NCI-H524 (cell line): ENCODE measurements at places on chromosomes 12 and 14.

- no peak for DNase-seq
These were observed 27.2 kb upstream of the DHRS2 start for GRCh38 chr14:23609001-23609400.

DNA sequence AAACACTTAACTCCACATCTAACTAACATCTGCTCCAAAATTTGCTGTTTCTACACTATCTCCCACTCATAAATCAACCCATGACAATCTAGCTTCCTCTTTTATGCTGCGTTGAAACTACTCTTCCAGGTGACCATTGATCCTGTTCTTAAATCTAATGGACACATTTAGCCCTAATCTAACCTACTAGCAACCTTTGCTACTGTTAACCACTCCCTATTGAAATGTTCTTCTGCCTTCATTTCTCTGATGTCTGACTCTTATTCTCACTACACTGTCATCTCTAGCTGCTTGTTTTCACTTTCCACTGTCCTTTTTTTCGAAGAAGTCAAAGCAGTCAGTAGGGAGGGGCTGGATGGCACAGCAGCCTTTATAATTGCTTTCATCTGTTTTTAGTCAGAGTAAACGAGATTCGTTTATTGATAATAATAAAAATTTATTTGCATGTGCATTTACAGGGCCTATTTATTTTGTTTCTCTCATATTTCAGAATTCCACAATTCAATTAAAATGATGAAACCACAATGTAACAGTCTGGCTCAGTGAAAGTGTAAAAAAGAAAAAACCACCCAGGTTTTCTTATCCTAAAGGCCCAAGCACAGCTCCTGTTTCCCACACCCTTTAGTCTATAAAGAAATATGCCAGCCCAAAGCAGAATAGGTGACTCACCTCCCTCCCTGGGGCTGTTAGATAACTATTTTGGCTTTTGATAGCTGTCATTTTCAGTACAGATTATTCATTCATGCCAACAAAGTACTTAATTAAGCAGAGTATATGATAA lies 44.9 kb downstream of the ATP2B1 start:
- no peak for DNase-seq

DNA sequence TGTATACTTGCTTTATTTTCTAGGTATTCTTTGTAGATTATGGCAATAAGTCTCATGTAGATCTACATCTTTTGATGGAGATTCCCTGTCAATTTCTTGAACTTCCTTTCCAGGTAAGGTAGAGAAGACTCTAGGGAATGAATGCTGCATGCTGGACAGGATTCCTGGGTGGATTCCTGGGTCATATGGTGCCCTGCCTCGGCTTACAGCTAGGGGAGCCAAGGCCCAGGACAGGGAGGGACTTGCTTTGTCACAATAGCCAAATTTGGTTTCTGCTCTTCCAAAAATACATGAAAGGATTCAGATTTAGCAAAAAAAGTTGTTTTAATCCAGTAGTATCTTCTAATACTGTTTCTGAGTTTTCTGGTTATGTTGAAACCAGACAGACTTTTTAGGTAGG lies 59.5 kb upstream of the ASPG start:
- DNase-seq: no peak

GRCh38 chr14:29925101-29925722 lies 2.4 kb downstream of the PRKD1 start:
- DNase-seq: no peak

DNA sequence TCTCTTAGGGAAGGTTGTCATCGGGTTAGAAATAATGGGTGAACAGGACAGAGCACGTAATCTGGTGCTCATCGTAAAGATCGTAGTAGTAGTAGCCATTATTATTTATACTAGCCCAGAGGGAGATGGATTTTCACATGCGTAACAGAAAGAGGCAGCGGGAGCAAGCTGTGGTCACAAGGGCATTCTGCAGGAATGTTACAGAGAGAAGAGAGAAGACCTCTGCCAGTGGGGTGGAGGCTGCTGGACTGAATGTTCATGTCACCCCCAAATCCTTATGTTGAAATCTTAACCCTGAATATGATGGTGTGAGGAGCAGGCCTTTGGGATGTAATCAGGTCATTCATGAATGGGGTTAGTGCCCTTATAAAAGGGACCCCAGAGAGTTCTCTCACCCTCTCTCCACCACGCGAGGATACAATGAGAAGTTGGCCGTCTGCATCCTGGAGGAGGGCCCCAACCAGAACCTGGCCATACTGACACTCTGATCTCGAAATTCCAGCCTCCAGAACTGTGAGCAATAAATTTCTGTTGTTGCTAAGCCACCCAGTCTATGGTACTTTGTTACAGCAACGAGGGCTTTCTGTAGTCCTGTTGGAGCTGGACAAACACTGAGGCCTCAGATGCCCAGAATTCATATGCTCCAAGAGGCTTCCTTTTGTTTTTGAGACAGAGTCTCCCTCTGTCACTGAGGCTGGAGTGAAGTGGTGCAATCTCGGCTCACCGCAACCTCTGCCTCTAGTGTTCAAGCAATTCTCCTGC lies 131.2 kb upstream of the MED13L start:
- no peak for DNase-seq

DNA sequence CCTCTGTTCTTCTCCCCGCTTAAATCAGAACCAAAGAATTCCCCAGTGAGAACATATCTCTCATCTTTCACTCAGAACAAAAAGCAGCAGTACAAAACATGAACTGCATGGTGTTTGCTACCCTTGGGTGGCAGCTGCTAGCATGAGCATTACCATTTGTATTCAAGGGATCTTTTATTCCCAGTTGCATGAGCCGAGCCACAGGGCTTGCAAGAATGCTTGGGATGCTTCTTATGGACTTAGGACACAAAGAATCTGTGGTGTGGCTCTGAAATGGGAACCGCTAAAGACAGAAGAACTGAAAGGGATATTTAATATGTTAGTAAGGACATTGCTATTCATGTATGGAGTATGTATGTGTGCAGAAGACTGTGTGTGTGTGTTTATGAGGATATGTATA lies 190.6 kb downstream of the TMX1 start:
- DNase-seq: no peak

GRCh38 chr14:91293281-91293680 lies 48.8 kb upstream of the GPR68 start:
- DNase-seq: no peak

DNA sequence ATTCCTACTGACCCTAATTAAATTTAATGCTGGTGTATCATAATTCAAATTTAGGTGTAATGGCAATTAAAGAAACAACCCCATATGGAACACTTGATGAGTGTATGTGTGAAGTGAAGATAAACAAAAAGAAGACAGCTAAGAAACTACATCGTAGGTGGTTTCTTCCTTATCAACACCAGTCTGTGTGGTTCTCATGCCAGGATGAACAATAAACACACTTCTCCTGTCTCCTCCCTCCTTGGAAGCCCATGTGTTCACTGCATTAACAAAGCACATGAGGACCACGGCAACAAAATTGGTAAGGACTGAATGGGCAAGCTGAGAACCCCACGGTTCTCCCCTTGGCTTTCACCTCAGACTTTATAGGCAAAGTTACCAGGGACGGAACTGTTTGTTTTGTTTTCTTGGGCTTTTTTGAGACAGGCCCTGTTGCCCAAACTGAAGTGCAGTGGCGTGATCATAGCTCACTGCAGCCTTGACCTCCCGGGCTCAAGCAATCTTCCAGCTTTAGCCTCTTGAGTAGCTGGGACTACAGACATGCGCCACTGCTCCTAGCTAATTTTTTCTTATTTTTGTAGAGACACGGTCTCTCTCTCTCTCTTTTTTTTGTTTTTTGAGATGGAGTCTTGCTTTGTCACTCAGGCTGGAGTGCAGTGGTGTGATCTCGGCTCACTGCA lies 71.0 kb downstream of the TRAFD1 start:
- DNase-seq: no peak

- DNase-seq: no peak
These were observed 22.7 kb downstream of the YY1 start for GRCh38 chr14:100261621-100262020.

DNA sequence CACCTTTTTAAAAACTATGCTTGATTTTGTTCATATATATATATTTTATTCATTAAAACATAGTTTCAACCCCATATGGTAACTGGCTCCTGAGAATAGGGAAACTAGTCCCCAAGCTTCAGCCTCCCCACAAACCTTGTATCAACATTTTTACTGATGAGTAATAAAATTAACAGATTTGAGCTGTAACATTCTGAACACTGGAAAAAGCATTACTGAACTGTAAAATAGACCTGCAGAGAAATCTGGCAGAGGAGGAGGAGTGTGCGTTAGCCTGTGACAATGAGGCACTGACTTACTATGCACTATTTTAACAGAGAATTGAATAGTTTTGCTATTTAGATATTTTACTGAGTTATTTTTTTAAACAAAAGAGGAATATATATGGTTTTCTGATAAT lies 43.1 kb downstream of the FRS2 start:
- DNase-seq: no peak

DNA sequence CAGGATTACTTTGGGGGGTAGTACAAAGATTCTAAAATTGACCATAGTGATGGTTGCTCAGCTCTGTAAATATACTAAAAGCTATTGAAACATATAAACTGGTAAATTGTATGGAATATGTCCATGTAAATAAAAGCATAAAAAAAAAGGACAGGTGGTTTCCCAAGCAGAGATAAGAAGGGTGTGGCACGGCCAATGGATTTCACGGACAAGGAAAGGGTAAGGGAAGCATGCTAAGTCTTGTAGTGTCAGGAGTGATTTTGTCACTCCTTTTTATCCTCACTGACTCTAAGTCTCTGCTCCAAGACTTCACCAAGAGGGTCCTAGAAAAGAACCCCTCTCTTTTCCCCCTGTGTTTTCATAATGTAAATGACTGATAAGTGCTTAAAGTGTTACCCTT lies 229.2 kb downstream of the SPTSSA start:
- DNase-seq: no peak

GRCh38 chr14:69129264-69129880 lies 23.5 kb downstream of the DCAF5 start:
- DNase-seq: peak; percentile 86

- no peak for DNase-seq
These were observed 125.4 kb downstream of the RIMBP2 start for GRCh38 chr12:130590685-130591084.

DNA sequence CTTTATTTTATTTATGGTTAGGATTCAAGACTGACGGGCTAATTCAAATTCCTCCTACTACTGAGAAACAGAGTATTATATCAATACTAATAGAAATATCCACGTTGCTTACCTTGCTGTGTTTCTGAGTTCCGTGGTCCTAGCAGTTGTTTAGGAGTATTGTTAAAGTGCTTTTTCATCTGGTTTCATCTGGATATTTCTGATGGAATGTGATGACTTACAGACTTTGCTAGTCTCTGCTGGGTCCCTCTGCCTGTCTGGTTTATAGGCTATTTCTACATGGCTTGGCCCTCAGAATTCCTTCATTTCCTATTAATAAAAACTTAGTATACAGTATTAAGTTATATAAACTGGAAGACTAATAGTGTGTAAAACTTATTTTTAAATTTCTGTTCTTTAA lies at the start of gene SMCO3:
TSS of gene SMCO3 (minus strand) at position 169 of the 400 bp plus-strand sequence. CDS start 7,502 bp downstream, outside the sequence.
- no peak for DNase-seq

GRCh38 chr14:56414236-56414635 lies 165.4 kb upstream of the TMEM260 start:
- DNase-seq: no peak

DNA sequence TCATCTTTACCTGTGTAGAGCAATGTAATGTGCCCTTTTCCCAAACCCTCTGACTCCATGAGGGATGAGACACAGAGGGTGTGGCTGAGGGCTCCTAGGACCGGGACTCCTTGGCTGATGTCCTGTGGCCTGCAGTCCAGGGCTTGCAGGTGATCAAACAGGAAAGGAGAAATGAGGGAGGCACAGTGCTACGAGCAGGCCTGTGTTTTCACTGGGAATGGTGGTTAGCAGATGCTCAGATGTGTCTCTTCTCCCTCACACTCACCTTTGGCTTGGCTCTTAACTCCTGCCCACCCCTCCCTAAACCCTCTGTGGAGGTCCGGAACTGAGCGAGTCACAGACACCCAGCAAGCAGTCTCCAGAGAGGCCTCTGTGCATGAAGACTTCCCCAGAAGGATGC lies 254.4 kb downstream of the DAD1 start:
- no peak for DNase-seq

DNA sequence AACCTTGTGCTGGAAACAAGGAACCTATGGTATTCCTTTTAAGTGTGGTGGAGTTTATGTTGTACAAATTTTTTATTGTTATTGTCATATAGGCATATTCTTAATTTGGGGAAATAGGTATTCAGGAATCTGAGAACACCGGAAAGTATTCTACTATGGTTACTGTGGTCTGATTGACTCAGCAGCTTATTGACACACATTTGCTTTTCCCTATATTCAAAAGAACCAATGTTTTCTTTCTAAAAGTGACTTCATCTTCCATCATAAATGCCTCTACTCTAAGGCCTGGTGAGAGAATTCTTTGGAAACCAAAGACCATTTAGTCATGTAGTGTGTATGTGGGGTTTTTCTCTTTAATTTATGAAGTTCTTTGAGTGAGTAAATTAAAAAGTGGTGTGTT lies 474.8 kb downstream of the TMTC2 start:
- no peak for DNase-seq

GRCh38 chr14:92960706-92961566 lies 38.0 kb downstream of the CHGA start:
- no peak for DNase-seq
